ENCODE measurements at places on chromosomes 4 and X.

DNA sequence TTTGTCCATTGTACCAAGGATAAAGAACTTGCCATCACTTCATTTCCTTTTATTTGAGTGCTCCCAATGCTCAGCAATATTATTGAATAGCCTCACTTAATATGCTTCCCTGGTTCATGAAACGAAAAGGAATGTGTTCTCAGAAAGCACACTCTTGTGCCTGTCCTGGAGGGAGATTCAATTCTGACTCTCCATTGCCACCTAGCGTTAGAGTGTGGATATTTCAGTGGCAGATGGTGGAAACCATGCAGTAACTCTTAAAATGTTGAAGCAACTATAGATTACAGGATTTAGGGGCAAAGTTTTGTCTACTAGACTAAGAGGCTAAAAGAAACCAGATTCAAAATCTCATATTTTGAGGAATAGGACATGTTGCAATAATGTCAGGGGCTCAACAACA lies 36.0 kb downstream of the GAB3 start:
- DNase-seq = peak; percentile 66

DNA sequence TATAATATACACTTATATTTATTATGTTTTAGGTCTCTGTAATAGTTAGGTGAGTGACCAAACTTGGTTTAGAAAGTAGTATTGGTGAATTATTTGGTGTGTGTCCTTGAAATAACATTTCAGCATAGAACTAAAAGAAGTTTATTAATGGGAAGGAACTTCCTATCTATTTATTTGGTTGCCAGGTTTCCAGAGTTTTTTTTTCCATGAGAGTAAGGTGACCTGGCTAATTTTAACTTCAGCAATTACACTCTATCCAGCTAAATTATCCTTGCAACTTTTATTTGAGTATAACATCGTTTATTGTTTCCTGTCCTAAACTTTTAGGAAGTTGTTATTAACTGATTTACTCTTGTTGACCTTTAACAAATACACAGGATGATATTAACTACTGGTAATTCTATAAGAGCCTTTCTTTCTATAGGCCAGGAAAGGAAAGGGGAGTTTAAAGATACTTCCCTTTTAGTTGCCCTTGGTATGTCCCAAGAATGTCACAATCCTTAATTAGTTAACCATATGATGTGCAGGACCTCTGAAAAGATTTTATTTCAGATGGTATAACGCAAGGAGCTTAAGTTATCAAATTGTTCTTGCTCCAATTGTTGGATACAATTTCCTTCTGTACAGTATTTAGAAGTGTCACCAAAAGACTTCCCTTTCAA lies 18.9 kb downstream of the PRDM8 start:
- DNase-seq = no peak

DNA sequence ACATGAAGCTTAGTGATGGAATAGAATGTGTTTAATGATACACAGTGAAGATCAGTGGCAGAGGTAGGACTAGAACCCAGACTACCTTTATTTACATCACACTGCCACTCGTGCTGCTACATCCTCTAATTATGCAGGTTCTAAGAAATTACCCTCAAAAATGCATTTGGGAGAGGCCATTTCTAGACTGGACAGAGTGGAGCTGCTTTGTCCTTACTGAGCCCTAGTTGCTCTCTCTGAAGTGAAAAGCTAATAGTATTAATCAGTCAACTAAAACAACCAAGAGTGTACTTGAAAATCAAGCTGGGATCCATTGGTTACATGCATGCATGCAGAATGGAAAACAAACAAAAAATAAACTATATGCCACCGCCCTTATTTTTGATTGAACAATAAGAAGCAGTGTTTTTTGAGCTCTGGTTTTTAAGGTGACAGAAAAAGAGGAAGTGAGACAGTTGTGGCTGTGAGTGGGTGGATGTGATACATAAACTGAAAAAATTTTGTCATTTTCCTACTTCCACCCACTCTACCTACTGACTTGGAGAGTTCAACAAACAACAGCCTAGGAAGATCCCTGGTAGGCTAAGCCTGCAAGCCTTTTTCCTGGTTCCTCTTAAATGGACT lies 6.8 kb upstream of the VSIG4 start:
- no peak for DNase-seq

DNA sequence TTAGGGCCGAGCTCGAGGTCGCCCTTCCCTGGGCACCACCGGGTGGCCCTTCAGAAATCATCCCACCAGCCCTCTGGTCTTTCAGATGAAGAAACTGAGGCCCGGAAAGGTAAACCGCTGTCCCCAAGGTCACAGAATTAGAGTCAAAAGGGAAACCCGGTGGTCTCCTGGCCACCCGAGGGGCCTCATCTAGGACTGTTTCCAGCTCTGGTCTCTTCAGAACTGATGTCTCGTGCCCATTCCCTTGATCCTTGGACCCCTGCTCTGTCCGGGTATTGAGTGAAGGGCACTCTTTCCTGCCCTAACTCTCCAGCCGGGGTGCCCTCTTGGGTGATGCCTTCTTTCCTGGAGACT lies 841 bp downstream of the HTRA3 start:
- no peak for DNase-seq

DNA sequence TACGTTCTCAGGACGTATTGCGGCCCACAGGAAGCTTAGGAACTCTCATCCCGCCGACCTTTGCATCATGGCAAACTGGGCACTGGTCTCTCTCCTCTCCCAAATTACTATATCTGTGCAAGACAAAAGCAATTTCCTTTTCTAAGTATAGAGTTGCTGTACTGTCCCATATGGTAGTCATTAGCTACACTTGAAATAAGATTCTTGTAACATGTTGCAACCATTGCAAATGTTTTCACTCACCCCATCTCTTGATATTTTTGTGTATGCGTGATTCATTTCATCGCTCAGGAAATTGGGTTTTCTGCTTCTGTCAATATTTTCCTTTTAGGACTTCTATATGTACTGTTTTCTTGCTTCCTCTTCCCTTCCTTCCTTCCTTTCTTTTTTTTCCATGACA lies 15.7 kb downstream of the ARMCX6 start:
- DNase-seq = no peak

GRCh38 chr4:1826531-1827350 lies 29.2 kb downstream of the LETM1 start:
- no peak for DNase-seq

GRCh38 chr4:126057371-126057770 lies 742.6 kb downstream of the FAT4 start:
- no peak for DNase-seq

- no peak for DNase-seq
Observed at GRCh38 chr4:2761035-2761923, 5.1 kb upstream of the TNIP2 start.

- DNase-seq = no peak
Observed at GRCh38 chr4:189826657-189827056, 114.0 kb upstream of the FRG1 start.

GRCh38 chr4:2834001-2834921 lies 9.4 kb upstream of the ADD1 start:
- DNase-seq = no peak

GRCh38 chr4:77352192-77352591 lies 195.2 kb downstream of the CCNG2 start:
- no peak for DNase-seq

DNA sequence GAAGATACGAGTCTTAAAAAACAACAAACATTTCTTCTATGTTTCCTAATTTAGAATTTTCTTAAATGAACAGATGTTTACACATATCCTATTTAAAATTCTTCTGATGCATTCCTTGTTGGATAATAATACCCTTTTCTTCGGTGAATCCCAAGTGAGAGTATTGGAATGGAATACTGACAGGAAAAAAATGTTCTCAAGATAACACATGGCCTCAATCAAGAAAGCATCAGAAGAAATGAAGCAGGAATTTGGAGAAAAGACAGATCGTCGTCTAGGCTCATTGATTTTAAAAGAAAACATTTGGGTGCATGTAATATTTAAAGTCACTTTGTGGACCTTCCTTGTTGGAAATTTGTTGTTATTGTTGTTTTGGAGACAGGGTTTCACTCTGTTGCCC lies 196.9 kb upstream of the ANK2 start:
- DNase-seq = no peak

GRCh38 chrX:30835373-30835772 lies 53.7 kb downstream of the TAB3 start:
- DNase-seq = no peak

DNA sequence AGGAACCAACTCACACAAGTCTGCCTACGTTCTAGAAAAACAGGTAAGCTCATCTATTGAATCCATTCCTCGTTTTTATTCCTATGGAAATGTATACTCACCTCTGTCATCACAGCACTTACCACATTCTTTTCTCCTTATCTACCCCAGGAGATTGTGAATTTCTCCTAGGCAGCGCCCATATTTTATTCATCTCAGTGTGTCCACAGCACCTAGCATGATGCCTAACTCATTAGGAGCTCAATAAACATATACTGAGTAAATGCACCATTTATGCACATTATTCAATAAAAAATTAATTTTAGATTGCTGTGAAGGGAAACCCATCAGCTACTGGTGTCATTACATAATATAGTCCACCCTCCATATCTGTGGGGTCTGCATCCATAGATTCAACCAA lies 106.2 kb upstream of the MBNL3 start:
- DNase-seq = no peak

GRCh38 chr4:138821331-138821730 lies 194.2 kb upstream of the NOCT start:
- no peak for DNase-seq

DNA sequence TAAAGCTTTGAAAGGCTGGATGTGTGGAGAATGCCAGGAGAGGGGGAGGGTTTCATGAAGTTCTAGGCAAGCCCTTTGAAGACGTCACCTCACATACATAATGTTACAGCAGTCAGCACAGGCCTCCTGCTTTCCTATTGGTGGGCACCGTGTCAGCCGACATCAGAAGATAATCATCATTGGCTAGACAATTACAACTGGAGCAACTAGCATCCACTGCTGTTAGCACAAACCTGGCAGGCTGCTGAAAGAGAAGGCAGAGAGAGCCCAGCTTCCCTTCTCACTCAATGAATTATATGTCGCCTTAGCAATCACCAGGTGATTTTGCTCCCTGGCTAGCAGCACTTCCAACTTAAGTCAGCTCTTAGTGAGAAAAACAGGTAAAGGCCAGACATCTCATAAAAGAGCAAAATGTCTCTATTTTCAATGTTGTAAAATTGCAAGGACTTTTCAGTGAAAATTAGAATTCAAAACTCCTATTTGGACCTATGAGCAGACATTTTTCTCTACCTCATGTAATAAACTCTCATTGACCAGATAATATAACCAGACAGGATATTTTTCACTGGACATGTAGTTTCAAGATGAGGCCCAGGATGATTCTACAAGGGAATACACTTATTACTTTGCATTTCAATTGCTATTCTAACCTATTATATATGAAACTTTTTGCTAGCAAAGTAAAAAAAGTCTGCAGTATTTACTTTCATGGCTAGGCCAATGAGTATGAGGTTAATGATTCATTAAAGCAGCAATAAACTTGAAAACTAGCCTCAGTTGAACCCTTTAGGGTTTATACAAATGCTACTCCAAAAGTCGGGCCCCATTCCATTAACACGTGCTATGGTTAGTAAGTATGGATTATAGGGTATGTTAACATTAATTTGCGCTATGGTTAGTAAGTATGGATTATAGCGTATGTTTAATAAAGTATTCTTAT lies 4.3 kb downstream of the ELOVL6 start:
- peak; percentile 96 for DNase-seq

DNA sequence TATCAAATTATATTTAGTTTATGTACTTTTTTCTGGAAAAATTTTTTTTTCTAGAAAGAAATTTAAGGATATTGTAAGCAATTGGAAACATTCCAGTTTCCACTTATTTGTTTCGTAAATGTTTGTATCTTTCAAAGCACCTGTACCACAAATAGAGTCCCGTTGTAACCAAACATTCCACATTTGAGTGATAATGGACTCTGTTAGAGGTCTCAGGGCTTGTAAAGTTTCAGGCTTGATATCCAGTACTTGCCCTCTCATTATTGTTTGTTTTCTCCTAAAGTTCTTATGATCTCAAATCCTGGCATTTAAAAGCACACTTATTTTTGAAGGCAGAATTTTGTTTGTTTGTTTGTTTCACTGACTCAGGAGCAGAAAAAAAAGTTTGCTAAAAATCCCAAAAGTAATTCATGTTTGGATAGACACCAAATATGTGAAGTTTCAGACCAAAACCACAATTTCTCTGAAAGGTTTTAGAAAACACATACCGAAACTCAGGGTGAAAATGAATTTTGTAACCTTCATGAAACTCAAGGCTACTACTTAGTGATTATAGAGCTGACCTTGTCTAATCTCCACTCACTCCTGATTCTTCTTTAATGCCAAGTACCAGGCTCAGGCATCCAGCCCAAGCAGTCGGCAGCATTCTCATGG lies 5.7 kb upstream of the TMEM192 start:
- DNase-seq = no peak

GRCh38 chr4:66094070-66094469 lies 423.8 kb upstream of the EPHA5 start:
- no peak for DNase-seq

DNA sequence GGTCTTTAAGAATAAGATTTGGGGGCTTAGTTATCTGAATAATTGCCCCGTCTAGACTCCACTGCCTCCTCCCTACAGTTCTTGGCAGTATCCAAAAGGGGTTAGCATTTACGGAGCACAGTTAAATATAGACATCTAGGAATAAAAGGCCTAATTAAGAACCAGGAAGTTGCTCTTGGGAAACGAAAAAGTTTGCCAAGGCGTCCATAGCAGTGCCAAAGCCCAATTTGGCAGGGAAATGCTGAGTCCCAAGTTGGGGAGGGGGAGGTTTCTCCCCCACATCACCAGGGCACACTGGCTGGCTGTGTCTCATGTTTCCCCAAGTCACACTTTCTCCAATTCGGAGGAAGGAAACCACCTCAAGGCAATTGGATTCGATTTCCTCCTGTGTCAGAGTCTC lies 338.7 kb downstream of the FBXW7 start:
- DNase-seq = no peak

- DNase-seq = no peak
Observed at GRCh38 chr4:168335621-168336020, 17.1 kb upstream of the DDX60 start.

DNA sequence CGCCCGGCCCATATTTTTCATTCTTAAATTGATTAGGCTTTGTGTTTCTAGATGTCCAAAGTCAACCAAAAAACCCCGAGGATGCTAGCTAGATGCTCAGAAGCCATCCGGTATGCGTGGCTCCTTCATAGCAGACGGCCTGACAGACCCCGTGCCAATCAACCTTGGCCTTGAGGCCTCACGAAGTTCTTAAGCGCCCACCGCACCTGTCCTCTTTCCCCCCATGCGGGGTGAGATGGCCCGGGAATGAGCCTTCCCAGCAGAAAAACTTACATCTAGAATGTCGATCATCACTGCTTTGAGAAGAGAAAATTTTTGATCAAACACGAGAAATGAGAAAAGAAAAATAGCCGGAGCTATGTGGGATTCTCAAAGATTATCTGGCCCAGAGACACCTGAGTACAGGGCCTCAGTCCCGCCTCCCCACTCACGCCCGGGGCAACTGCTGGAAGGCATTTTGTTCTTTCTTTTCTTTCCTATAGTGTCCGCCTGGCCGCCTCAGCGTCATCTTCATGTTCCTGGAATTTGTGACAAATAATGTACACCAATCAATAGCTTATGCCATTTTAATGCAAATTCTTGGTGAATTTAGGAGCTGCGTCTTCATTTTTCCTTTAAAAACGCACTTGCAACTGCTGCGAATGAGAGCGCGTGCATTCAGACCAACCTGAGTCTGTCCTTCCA lies 1.6 kb upstream of the NAT8L start:
- no peak for DNase-seq
